Muscle of arm (tissue), 14 donors: ENCODE measurements at places on chromosomes 12 and 14.

- DNase-seq: no peak
These were observed 174.5 kb downstream of the FBXL14 start for GRCh38 chr12:1419849-1420371.

DNA sequence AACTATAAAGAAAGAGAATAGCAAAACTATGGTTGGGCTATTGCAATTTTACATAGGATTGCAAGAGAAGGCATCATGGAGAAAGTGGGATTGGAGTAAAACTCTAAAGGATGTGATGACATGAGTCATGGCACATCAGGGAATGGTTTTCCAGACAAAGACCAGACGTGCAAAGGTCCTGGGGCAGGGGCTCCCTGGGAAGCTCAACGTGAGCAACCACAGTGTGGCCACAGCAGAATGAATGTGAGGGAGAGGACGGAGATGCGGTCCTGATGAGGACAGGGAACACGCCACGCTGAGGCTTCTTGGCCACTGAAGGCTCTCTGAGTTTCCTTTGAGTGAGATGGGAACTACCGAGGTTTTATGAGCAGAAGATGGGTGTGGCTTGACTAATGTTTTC, 38.2 kb downstream of the FZD10 start:
- DNase-seq: no peak

DNA sequence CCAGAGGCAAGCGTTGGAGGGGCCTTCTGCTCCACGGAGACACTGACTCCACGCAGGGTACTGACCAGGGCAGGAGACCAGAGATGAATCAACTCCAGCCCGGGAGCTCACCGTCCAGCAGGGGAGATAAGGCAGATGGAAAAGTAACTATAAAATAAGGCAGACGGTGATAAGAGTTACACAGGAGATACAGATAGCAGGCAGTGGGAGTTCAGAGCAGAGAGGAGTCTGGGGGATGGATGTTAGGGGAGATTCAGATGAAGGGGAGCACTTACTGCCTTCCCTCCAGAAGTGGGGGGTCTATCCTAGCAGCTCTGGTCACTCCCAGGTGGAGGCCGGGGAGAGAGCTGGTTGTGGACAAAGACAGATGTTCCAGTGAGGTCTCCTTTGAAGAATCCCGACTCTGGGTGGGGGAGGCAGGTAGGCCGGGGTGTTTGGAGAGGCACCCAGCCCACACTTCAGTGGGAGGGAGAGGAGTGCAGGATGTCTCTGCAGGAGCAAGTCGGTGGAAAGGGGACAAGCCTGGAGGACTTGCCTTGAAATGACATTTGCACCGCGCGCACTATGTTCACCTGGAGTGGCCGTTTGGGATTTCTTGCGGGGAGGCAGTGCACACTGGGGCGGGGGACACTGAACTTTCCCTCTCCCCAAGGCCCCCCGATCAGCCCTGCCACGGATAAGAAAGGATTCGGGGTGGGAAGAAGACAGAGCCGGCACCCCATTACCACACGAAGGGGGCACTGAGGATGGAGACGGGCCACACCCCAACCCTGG, 1.2 kb downstream of the PITPNM2 start:
- DNase-seq: no peak

DNA sequence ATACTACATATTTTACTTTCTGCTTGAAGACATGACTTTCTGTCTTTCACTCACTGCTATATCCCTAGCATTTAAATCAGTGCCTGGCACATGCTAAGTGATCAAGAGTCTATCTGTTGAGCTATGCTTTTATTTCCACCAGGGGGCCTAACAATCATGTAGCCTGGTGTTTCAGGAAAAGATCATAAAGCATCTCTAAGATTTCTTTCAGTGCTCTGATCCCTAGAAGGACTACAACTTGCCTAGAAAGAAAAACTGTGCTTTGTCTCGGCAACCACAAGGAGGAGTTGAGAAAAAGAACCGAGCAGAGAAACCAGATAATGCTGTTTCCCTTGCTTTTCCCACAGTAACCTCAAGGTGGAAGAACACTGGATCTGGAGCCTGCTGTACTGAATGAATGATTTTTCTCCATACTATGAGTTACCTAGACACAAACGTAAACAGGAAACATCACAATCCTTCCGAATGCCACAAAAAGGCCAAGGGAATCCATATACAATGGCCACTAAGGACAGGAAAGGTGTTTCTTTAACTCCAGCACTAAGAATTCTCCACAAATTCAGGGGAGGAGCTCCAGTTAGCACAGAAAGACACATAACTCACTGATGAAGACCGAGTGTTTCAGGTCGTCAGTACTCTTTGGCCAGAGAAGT, 1.2 kb downstream of the CRY1 start:
- peak; percentile 85 for DNase-seq

GRCh38 chr14:25411781-25412757, 362.1 kb upstream of the STXBP6 start:
- peak; percentile 59 for DNase-seq

DNA sequence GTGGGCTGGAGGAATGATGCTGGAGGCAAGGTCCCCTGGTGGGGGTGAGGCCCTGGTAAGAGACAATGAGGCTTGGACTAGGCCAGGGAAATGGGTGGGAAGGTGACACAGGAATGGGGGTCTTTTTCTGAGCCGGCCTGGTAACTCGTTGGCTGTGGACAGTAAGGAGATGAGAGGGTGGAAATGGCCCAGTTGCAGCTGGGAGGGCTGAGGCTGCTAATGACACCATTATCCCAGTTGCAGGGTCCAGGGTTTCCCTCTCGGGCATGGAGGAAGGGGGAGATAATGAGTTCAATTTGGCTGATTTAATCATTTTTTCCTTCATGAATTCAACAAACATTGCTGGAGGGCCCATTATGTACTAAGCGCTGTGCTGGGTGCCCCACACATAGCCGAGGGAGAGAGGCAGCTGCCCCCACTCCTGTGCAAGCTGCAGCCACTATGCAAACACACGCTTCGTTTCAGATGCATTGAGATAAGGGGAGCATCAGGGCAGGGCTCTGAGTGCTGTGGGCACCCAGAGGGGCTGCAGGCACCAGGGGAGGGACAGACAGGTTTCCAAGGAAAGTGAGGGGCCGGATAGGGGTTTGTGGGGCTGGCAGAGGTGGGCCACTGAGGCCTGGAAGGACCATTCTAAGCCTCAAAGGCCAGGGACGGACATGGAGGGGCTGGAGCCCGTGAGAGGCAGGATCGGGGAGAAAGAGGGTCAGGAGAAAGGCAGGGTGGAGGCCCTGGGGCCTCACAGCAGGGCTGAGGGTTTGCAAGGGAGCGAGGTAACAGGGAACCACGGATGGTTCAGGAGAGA, 43.2 kb upstream of the MEG3 start:
- DNase-seq: no peak

GRCh38 chr14:96040828-96041371, 1.7 kb downstream of the C14orf132 start:
- no peak for DNase-seq

DNA sequence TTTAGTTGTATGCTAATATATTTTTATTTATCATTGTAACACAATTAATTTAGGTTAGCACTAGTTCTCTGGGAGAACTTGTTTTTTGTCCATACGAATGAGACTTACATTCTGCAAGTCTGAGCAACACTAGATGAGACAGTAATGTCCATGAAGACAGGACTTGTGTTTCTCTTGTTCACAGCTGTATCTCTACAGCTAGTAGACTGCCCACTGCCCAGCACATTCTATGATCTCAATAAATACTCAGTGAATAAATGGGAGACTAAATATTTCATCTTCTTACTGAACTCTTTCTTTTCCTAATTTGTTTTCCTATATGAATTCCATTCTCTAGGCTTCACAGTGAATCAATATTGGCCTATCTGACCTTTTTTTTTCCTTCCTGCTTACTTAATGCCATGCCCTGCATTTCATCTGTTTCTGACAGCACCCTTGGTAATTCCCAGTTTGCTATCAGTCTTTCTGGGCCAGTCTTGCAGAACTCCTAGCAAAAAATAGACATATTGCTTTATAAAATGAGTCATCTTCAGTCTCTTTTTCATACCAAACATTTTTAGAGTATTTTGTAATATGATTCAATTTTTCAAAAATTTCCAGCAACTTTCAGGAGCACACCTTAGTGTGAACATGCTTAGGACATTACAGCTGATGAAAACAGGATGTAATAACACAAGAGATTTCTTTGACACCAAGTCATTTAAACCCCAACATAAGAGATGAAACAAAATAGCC, 185.5 kb upstream of the ATP2B1 start:
- DNase-seq: no peak
